Activated naive CD4-positive, alpha-beta T cell treated with anti-CD3 and anti-CD28 coated beads, Interleukin-2, amount 10 ng/mL, durations not matched to agents 7 days and 5 days (primary cell): ENCODE measurements at places on chromosomes 6 and 20.
A peak's percentile ranks its signal among the peaks of the same experiment; 100 is the strongest.

GRCh38 chr6:18424201-18424600 lies 37.1 kb downstream of the RNF144B start:
- DNase-seq: no peak

DNA sequence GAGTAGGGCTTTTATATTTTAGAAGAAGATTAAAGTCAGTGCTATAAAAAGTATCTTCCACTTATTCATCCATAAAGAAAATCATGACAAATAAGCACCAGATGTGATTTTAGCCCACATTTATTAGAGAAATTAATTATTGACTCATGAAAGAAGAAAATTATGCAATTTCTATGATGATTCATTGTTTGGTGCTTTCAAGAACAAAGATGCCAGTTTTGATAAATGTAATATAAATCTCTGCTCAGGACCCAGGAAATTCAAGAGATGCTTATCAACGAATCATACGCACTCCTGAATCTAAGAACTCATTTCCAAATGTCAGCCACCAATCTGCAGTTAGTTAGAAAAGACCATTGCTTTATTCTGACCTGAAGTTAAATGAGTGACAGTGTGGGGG lies 211.4 kb downstream of the ARHGAP18 start:
- no peak for DNase-seq

GRCh38 chr6:108528878-108529277 lies 31.8 kb upstream of the FOXO3 start:
- no peak for DNase-seq

GRCh38 chr6:3808759-3809514 lies 40.2 kb upstream of the FAM50B start:
- DNase-seq: no peak

DNA sequence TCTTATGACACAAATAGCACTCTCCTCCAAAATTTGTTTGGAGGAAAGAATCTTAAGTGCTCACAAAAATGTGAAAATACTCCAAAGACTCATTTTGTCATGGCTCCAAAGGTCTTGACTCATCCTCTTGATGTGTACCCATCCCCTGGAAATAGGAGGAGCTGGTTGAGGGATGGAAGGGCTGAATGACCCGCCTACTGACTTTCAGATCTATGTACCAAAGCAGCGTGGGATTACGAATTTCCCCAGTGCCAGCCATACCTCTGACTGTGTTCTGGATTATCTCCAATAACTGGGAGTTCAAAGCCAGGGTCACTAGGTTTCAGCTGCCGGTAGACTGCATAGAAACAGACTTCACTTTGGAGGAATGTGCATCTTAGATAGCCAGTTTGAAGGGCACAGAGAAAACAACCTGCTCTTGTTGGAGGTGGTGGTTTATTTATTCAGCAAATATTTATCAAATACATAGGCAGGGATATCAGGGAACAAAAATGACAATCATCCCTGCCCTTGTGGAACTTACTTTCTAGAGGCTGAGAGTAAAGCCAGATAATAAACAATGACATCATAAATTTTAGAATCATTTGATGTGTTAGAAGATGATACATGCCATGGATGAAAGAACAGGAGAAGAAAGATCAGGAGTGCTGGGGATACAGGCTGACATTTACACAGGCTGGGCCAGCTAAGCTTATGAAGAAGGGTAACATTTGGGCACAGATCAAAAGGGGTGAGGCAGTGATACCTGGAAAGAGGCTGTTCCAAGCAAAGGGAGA lies 246.6 kb downstream of the TBXT start:
- no peak for DNase-seq

DNA sequence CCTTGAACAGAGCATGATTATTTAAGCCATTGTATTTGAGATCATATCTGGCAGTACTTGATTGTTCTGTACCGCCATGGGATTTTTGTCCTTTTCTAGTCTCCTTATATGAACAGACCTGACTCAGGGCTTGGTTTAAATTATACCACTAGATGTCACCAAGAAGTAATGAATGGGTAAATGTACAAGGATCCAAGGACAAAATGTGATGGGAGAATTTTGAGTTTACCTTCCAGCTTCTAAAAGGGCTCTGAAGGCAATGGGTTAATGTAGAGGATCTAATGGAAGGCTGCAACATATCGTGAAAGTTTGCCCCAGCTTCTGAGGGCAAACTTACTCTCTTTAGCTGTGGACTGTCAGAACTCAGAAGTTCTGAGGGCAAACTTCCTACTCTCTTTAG lies 12.0 kb downstream of the RNF8 start:
- DNase-seq: no peak

DNA sequence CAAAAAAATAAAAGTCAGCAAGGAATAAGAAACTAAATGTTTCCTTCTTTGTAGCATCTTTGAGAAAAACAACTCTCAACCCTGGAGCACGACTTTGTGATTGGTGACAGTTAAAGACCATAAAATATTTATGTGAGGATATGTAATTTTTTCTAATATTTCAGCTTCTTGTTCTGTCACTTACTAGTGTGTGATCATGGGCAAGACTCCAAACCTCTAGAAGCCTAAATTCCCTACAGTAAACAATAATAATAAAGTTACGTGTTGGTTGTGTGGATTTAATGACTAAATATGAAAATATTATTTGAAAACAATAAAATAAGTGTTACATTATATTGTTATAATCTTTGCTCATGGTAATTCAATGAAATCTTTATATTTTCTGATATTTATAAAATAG lies 735.6 kb upstream of the MARCKS start:
- no peak for DNase-seq

DNA sequence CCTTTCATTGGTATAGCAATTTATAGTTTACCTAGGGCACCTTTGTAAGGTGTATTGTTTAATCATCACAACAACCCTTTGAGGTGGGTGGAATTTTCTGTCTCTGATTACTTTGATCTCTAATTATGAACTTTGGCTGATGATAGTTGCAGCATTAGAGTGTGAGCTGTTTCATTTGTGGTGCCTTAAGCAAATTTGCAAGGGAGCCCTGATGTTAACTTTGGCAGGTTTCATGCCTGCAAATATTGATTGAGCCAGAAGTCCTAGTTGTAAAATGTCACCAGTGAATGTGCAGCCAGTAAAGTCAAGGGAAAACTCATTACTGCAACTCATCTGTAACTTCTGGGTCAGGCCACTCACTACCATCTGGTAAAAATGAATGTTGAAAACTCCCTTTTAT lies 29.8 kb downstream of the CTNNBL1 start:
- DNase-seq: no peak

GRCh38 chr6:43105538-43106222 lies 29.6 kb downstream of the PTK7 start:
- DNase-seq: no peak

DNA sequence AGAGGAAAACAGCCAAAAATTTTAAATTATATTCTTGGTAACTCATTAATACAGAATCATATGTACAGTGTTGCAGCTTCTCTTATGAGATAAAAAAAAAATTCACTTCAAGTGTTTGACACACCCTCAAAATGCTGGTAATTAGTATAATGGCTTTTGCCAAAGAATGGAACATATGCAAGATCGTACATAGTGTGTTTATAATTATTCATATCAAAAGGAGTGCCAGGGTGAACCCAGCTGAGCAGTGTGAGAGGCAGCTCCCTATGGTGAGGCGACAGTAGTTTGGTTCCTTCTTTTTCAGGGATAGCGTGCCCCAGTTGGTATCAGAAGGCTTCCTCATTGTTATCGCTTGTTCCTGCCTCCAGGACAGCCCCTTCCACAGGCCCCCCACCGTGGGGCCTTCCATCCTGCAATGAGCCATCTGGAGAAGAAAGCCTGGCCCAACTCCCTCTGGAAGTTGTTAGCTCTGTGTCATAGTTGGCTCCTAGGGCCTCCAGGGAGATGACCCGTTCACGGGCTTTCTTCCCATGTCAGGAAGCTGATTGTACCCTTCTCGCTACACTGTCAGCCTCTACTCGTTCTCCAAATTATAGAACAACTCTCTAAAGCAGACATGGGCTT lies 150.7 kb downstream of the FRK start:
- no peak for DNase-seq

DNA sequence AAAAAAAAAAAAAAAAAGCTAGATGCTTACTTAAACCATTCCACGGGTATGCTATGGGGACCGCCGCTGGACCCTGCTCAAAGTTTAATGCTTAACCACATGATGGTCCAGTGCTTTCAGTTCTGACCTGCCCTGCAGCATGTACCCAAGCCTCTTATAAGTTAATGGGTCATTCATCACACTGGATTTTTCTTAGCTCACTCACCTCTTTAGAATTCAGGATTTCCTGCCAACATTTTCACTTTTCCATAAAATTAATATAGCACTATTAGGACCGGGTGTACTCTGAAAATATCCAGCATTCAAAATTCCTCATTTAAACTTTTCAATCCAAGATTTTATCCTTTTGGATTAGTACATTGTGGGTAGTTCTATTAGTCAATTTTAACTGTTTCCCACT lies 140.8 kb downstream of the ALDH8A1 start:
- no peak for DNase-seq

DNA sequence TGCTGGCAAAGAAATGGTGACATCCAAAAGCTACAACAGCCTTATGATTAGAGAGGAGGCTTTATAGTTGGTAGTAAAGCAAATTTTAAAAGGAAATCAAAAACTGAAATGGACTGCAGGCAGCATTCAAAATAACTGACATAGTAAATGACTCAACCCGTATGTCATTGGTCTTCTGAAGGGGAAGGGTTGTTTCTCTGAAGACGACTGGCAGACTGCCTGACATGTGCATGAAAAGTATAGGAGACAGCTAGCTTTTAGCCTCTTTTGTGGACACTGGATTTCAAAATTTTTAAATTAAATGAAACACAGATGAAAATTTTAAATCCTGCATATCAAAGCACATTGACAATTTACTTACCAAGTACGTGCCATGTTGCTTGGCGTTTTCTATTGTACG lies 90.7 kb downstream of the TRMT6 start:
- DNase-seq: no peak

GRCh38 chr6:2410656-2411380 lies 165.4 kb upstream of the GMDS start:
- DNase-seq: no peak

DNA sequence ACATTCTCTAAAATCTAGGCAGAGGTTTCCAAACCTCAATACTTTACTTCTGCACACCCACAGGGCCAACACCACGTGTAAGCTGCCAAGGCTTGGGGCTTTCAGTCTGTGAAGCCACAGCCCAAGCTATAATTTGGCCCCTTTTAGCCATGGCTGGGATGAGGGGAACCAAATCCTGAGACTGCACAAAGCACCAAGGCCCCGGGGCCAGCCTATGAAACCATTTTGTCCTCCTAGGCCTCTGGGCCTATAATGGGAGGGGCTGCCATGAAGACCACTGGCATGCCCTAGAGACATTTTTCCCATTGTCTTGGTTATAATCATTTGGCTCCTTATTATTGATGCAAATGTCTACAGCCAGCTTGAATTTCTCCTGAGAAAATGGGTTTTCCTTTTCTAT lies 513.0 kb upstream of the ADGRB3 start:
- no peak for DNase-seq

DNA sequence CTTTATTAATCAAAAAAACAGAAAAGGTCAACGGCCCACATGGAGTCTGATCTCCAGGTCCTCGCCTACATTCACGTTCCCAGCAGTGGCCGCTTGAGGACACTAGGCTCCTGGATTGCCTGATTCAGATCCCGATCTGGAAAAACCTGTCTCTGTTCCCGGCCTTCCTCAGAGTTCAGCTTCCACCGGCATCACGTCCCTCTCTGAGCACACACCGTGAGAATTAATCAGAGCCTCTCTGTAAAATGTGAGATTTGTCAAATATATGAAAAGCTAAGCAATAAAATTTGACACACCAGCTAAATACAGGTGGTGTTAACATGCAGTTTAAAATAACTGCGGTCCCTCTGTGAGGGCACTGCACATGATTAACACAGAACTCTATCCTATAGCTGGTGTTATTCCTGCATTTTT lies 122.8 kb upstream of the COL21A1 start:
- DNase-seq: no peak

GRCh38 chr6:45590226-45590625 lies 212.5 kb upstream of the SUPT3H start:
- no peak for DNase-seq

GRCh38 chr6:26044140-26045064 lies 42.8 kb upstream of the HFE start:
- DNase-seq: peak; percentile 66

DNA sequence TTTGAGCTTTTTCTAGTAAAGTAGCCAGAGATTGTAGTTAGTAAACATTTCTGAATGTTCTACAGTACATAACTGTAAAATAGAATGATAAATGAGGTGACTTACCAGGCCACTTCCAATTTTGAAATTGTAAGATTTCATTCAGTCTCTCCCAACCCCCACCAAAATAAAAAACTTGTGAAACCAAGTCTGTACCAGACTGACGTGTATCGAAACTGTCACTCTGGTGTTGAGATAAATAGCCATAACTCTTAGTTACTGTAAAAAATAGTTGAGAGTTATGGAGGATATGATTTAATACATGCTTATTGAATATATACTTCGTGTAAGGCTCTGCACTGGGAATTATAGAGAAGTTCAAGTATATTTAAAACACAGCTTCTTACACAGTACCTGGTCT lies 455.7 kb downstream of the PLCB1 start:
- DNase-seq: no peak

DNA sequence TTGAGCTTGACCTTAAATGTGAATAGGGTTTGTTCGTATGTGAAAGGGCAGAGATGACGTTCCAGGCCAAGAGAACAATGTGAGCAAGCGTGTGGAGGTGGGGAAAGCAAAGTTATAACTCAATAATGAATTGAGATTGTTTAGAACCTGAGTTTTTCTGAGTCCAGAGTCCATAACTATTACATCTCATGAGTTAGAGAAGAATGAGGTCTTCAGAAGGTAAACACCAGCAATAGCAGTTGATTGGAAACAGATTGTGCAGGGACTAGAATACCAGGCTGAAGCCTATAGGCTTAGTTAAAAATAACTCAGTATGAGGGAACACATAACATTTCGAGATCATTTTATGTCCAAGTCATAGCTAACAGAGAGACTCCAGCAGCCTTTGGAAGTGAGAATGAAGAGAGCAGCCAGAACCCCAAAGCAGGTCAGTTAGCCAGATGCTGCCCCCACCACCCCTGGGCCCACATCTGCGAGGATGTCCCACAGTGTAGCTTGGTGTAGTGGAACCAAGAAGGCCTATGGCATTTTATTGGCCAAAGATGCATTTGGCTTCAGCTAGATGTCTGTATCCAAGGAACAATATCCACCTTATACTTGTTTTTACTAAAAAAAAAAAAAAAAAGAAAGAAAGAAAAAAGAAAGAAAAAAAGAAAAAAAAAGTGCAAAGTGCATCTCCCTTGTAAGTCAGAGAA lies 121.7 kb downstream of the TNFRSF21 start:
- no peak for DNase-seq

DNA sequence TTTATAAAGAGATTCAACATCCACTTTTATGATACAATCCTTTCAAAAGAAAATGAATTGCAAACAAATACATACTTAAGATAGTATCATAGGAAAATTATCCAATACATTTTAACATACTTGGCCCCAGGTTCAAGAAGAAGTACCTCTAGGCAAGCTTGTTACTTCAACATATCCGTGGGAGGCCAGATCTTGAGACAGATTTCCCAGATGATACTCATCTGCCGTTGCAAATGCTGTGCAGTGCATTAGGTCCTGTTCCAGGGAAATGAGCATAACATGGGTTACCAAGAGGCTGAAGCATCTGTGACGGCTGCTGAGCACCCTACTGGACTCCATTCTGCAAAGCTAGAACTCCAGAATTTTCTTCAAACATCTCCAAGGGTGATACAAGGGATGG lies 15.6 kb downstream of the RMND1 start:
- DNase-seq: no peak

- peak; percentile 30 for DNase-seq
These were observed 4.7 kb downstream of the PPP1R18 start for GRCh38 chr6:30681766-30682142.

- no peak for DNase-seq
These were observed 402.6 kb downstream of the BCKDHB start for GRCh38 chr6:80508885-80509630.
